ENCODE measurements at places on chromosomes 4 and X.

DNA sequence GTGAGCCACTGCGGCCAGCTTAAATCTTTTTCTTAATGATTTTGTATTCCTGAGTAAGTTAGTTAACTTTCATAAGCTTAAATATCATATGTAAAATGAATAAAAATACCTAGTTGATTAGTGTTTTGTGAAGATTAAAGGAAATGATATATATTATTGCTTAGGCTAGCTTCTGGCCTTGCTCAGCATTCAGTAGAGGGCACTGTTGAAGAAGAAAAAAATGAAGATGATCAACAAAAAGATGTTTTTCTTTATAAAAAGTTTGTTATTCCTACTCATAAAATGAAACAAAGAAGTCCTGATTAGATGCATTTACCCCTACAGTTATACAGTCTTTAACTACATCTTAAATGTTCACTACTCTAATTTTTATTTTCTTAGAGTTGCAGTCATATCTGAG lies 797.7 kb downstream of the RAPGEF2 start:
- DNase-seq: no peak

GRCh38 chr4:41429280-41429669 lies 108.7 kb upstream of the LIMCH1 start:
- DNase-seq: no peak

DNA sequence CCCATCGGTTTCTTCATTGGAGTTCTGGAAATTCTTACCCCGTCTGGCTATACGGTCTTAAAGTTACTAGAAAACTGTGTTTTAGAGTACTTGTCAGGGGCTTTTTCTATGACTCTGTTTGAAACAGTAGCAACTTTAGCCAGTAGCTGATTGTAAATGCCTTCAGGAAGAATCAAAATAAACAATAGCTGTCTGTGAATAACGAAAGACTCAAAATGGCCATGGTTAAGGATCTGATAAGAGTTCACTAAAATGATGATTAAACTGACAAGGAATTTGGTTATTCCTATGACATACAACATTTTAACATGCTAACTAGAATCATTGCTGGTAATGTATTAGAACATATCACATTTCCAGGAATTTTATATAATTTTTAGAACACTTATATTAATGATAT lies 191.0 kb downstream of the EVC2 start:
- DNase-seq: no peak

- DNase-seq: no peak
Measured at GRCh38 chr4:80423553-80424224, 88.2 kb downstream of the CFAP299 start.
